Activated CD4-positive, alpha-beta T cell treated with anti-CD3 and anti-CD28 coated beads, Interleukin-10, Interleukin-2, amounts not matched to agents 100 ng/mL and 50 ng/mL, durations not matched to agents 16 hours and 8 hours (primary cell): ENCODE measurements at places on chromosomes 5 and 9.

GRCh38 chr9:75265525-75265972, 177.2 kb downstream of the OSTF1 start:
- peak; percentile 61 for DNase-seq

- no peak for DNase-seq
Measured at GRCh38 chr5:31850981-31851689, 212.2 kb downstream of the PDZD2 start.

DNA sequence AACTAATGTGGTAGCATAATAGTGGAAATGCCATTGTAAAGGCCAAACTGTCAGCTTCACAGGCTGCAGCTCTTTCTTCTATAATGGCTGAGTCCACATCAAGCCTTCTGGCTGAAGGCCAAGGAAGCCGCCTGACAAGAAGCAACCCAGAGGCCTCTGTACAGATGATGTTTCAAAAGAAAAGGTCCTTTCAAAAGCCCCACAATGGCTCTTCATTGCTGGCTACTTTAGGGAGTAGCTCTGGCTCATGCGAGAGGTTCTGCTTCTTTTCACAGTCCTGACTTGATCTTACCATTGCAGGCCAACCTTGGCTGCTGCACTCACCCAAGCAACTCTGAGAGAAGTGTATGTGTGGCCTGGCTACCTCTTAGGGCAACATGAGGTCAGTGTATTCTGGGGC, 54.5 kb upstream of the EQTN start:
- DNase-seq, result no peak

- peak; percentile 98 for DNase-seq
Measured at GRCh38 chr5:40679148-40679912, 385 bp upstream of the PTGER4 start.

DNA sequence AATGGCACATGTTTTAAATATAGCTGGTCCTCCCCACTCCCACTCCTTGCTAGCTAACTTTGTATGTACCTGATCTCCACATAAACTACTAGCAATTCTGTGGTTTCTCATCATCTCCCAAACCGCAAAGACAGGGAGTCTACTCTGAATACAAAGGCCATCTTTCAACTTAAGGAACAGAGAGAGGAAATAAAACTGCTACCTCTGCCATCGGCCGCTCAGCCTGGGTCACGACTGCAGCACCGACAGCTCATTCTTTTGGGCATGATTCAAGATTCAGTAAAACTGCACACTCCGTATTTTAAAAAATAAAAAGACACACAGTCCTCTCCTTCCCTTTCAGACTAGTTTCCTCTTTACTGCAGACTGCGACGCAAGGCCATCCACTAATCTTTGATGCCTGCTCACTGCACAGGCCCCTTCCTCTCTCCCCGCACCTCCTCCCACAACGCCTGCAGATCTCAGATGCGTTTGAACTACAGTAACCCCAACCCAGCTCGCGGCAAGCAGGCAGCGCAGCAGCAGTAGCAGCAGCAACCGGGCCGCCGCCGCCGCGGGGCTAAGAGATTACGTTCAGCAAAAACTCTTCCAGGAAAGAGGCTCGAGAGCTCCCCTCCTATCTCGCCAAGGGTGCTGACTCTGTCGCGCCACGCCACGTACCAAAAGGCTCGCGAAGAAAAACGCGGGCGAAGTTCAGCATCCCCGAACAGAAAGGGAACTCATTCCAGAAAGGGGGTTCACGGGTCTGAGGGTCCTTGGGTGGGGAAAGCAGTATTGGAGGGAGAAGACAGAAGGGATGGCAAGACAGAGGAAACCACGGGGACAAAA, 1.5 kb downstream of the RNF145 start:
- peak; percentile 88 for DNase-seq

GRCh38 chr9:95515272-95516113, 1.3 kb downstream of the PTCH1 start:
- DNase-seq, result no peak

DNA sequence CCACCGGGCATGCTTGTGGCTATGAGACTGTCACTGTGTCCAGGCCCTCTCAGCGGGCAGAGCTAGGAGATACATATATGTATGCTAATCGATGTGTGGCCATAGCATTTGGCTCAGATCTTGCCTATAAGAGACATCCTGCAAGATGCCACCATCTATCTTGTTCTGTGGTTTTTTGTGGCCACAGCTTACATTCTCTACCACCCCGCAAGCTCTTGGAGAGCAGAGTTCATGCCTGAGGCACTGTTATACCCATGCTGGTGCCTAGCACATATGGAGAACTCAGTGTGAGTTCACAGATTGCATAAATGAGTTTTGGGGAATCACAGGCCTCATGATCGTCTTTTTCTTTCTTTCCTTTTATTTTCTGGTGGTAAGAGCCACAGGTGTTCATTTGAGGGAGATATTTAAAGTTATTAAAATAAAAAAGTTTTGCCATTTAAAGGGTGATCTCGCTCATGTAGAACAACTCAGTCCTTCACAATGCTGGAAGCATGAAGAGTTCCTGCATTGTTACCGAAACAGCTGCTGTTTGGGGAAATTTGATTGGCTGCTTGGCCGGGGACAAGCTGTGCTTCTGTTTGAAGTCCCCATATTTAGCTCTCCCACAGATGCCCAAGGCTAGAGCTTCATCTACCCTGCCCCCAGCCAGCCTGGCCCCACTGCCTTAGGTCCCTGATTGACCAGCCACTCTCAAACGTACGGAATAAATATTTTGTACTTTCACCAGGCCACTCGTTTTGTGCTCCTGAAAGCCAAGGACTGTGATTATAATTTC, 169.2 kb upstream of the MAP1B start:
- no peak for DNase-seq

- peak; percentile 79 for DNase-seq
Measured at GRCh38 chr9:21031091-21031807, at the start of gene HACD4. HACD4 (minus strand) TSS chr9:21031640; CDS start chr9:21031590, 50 bp downstream.

DNA sequence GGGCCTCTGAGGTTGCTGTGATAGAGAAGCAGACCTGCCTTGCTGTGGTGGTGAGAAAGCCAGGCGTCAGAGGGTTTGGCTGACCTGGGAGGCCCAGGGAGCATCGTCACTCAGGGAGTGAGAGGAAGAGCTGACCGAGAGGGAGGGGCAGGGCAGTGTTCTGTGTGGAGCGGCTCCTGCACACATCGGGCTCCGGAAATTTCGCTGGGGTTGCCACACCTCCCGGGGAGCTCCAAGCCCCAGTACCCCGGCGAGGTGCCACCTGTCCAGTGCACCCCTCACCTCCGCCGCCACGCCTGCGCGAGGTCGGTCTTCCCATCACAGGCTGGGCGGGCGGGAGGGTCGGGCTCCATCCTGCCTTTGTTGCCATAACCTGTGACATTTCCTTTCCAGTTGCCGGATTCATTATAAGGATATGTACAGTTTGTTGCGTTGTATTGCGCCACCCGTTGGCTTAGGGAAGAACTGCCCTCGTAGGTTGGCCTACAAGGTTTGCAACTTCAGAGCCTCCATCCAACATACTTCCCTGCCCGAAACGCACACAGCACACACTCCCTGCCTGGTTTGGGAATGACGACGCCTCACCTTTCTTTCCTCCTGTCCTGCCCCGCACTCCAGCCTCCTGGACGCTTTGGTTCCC, 223.2 kb downstream of the CACNA1B start:
- no peak for DNase-seq
